ENCODE measurements at places on chromosomes 13 and 19.

DNA sequence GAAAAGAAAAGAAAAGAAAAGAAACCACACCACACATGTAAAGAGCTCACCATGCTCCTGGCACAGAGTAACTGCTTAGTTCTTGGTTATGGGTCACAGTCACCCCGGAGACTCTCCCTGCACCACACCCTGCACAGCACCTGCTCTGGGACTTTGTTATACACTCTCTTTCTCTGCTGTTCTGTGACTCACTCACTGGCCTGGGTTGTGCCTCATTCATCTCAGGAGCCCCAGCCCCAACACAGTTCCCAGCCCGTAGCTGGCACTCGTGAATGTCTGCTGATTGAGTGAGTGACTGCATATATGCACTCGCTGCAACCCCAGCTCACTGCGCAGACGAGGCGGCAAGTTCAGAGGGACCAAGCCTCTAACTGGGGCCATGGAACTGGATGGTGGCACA lies 22.9 kb upstream of the ZNF507 start:
- no peak for DNase-seq

GRCh38 chr13:29566206-29566605 lies 29.3 kb downstream of the SLC7A1 start:
- no peak for DNase-seq

DNA sequence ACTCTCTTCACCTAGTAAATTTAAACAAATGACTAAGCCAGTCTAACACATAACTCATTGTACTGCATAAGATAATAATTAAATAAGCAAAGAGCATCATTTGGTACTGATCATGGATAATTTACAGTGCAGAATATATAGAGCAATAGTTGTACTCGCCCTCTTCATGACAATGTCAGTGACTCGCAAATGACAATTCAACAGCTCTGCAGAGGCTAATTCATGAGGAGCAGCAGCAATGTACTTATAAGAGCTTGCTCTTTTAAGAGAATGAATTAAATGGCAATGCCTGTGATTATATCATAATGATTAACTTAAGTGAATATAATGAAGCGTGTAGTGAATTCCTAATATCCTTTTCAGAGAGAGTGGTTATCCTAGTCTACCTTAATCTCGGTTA lies 284.5 kb upstream of the PCDH20 start:
- no peak for DNase-seq

- no peak for DNase-seq
Observed at GRCh38 chr19:36051236-36051635, 2.8 kb downstream of the THAP8 start.

GRCh38 chr13:38951525-38952313 lies 38.9 kb downstream of the STOML3 start:
- no peak for DNase-seq

- DNase-seq, result no peak
Observed at GRCh38 chr13:74166261-74167004, 32.2 kb upstream of the KLF12 start.

DNA sequence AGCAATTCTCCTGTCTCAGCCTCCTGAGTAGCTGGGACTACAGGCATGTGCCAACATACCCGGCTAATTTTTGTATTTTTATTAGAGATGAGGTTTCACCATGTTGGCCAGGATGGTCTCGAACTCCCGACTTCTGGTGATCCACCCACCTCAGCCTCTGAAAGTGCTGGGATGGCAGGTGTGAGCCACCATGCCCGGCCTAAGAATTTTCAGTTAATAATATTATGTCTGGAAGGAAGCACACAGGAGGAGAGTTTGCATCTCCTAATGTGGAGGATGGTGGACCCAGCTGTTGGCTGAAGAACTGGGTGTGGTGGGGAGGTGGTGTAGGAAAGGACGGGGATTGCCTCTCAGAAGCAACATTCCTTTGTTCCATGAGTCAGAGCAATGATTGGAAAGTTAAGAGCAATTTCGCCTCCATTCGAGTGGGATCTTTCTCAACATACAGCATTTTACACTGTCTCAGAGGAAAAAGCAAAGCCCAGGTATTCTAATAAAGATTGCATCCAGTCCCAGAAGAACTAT lies 11.9 kb downstream of the PDCD2L start:
- no peak for DNase-seq

DNA sequence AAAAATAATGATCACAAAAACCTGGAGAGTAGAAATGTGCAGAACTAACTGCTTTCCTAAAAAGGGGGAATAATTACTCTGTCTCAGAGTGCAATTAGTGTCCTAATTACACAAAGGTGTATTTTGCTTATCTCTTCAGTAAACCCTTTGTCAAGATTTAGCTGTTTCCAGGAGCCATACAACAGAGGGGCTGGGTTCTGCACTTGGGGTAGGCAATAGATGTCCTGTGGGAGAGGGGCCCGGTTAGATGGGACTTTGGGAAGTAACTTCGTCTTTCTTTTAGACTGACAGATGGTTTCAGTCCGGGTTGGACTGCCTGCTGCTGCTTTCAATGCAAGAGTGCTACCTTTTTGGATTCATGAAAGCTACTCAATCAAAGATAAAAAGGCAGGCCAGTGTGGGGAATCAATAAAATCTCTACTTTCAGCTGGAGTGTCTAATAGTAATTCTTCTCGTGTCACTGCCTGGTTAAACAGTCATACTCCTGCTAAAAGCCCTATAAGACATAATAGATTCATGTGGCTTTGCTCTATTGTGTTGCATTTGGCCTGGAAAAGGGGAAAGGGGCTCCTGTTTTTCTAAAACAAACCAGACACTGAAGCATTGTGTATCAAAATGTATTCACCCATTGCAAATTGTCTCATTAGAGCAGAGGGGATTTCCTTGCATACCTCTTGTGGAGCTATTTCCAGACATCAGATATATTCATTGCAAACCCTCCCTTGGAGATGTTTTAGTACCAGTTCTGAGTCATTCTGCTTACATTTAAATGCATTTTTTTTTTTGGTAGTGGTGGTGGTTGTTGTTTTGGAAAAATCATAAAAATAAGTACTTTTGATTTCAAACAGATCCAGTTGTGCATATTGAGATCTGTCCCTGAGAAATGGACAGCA lies 83.3 kb upstream of the PCDH8 start:
- no peak for DNase-seq

- DNase-seq, result no peak
Observed at GRCh38 chr19:32969549-32969948, 2.2 kb downstream of the CEP89 start.

- DNase-seq, result no peak
Observed at GRCh38 chr13:32056316-32056715, 24.7 kb downstream of the FRY start.

GRCh38 chr13:110485604-110486003 lies 75.9 kb downstream of the RAB20 start:
- no peak for DNase-seq
